ENCODE measurements at places on chromosomes 1 and 21. TPM values are rescaled to one million over a fixed set of nuclear protein-coding genes. Genes with fewer than 3 reads are reported as not detected.

The OXCT2 gene
- total RNA-seq, result 1.0 TPM

The KIAA0040 gene
- 19.1 TPM for total RNA-seq

The ATP5PO gene
- 143 TPM for total RNA-seq

The ADAMTSL4 gene
- total RNA-seq, result 9.7 TPM

The KIF17 gene
- 1.6 TPM for total RNA-seq

The TEKT2 gene
- 6.0 TPM for total RNA-seq

The TCHHL1 gene
- not detected for total RNA-seq

The KCNJ10 gene
- not detected for total RNA-seq

The C1QB gene
- 106 TPM for total RNA-seq

The LAD1 gene
- total RNA-seq, result 12.8 TPM

The AADACL3 gene
- not detected for total RNA-seq

The C1orf185 gene
- total RNA-seq, result not detected

The CXADR gene
- 127 TPM for total RNA-seq

The NEGR1 gene
- 7.6 TPM for total RNA-seq

The OR2AK2 gene
- total RNA-seq, result not detected

The FAF1 gene
- 41.5 TPM for total RNA-seq

The UBASH3A gene
- 0.23 TPM for total RNA-seq

The CCDC185 gene
- 2.7 TPM for total RNA-seq

The OR2M5 gene
- not detected for total RNA-seq

The EFCAB14 gene
- 99.9 TPM for total RNA-seq
